ENCODE measurements at places on chromosomes 7 and 10.

DNA sequence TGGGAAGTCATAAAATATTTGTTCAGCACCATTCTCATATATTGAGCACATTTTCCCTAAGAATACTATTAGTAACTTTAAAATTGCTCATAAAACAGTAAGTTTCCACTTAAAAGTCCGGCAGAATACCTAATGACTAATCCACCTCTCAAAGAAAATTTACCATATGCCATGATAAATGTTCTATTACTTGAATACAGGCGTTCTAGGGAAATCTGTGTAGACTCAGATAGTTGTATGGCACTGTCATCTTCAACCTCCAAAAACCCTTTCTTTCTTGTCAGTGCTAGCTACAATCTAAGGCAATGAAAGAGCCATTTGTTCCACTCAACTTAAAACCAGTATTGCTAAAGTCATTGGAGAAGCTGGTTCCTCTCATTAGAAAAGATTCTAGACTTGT, 7.3 kb downstream of the GPR37 start:
- DNase-seq, result no peak

DNA sequence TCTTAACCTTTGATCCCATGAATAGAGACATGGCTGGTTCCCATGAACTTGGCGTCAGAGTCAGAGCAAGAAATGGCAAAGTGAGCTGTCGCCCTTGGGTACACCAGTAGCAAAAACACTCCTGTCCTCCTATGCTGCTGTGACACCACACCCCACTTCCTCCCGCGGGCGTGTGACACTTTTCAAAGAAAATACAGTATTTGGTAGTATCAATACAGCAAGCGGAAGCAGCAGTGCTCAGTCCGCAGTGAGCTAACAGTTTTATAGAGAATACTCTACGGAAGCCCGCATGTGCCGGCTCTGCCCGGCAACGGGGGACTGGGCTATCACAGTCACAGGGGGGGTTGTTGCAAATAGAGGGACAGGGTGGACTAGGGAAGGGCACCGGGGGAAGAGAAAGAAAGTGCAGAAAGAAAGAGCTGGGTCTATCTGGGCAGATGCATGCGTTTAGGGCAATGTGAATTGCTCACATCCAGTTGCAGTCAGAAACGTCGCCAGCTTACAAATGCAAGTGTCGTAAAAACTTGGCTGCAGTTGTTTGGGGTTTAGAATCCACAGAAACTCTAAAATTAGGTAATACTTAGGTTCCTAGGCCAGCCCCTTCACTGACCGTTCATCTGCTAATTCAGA, 49.8 kb downstream of the PRKCQ start:
- no peak for DNase-seq

GRCh38 chr7:55172161-55172560, 153.3 kb downstream of the EGFR start:
- no peak for DNase-seq

GRCh38 chr10:36092116-36092515, 450.0 kb upstream of the FZD8 start:
- no peak for DNase-seq

GRCh38 chr7:137583172-137583571, 239.6 kb upstream of the PTN start:
- DNase-seq, result no peak

- no peak for DNase-seq
Measured at GRCh38 chr7:74373536-74373935, 80.2 kb upstream of the GTF2IRD1 start.

GRCh38 chr7:101817471-101818286, at the start of gene CUX1:
CUX1 (plus strand) TSS chr7:101817626; CDS start chr7:101817640, 14 bp downstream.
- no peak for DNase-seq

DNA sequence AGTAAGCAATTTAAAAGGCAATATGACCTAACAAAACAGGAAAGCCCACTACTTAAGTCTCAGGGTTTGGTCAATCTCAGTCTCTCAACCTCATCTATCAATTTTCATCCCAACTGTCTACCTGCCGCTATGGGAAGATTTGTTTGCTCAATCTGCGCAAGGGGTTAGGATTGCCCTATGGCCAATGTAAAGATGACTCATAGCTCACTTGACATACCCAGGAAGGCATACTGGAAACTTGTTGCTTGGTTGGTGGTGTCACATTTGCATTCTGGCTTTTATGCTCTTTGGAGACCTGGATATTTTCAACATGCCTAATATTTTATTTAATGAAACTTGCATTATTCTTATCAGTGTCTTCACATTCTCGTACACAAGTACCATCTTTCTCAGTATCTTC, 78.1 kb upstream of the TMEM196 start:
- no peak for DNase-seq

- DNase-seq, result no peak
Measured at GRCh38 chr10:32388258-32389027, 41.5 kb upstream of the EPC1 start.

- DNase-seq, result no peak
Measured at GRCh38 chr7:149881328-149882247, 7.8 kb downstream of the ATP6V0E2 start.

- DNase-seq, result no peak
Measured at GRCh38 chr7:26485367-26485934, 193.8 kb downstream of the SNX10 start.

DNA sequence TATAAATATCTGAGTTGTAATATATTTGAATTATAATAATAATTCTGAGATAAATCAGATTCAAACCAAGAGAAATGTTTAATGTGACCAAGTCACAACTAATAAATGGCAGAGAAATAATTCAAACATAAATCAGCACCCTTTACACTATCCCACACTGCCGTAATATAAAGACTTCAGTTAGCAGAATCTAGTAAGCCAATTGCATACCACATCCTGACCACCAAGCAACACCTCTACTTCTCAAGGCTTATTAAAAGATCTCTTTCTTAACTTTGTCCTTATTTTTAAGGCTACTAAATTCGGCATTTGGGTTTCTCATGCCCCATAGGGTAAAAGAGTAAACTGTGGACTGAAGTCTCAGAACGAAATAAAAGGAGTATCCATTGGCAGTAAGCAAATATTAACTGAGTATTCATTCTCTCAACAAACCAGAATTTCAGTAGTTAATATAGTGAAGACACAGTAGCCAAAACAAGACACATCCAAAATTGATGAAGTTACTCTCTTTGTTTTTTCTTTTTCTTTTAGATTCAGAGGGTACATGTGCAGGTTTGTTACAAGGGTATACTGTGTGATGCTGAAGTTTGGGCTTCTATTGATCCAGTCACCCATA, 14.8 kb downstream of the ACBD5 start:
- DNase-seq, result no peak

DNA sequence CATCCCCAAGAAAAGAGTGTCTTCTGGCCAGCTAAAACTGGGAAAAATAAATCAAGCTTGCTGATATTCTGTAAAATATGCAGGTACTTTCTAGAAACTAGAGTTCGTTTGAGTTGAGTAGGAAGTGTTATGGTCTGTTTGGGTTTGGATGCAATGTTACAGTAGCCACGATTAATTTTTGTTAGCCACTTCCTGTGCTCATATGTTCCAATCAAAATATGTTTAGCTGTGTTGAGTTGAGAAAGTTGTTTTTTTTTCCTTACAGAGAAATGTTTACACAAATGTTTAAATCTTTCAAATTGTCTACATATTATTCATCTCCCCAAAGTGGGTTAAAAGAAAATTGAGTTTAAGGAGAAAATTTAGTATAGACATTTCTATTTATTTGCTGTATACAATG, 11.3 kb upstream of the LAMB1 start:
- no peak for DNase-seq

- DNase-seq, result no peak
Measured at GRCh38 chr7:131948434-131949053, 392.1 kb upstream of the PODXL start.

DNA sequence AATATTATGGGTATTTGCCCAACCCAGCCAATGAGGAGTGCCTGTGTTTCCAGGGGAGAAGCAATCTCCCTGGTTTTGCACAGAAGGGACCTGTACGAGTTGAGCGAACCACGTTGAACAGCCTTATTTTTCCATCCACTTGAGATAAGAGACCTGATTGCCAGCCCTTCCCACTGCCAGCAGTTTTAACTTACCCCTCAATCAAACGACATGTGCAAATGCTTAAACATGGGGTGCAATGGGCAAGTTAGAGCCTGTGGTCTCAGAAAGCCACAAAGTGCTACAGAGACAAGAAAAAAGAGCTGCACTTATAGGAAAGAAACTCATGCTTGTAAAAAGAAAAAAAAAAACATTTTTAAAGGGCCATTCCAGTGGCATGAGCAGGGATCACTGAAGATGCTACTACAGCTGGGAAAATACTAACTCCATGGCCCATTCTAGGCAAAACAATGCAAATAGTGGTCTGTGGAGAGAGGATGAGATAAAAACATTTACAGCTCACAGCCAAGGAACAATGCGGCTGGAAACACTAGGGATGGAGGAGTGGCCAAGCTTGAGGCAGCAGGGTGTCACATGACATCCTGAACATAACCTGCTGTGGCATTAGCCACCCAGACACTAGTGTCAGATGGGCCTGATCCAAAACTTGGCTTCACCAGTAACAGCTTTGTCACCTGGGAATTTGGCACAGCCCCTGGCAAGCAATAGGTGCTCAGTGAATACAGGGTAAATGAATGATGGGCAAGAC, 162.8 kb downstream of the ELMO1 start:
- no peak for DNase-seq

GRCh38 chr7:77416621-77417371, 647 bp upstream of the GSAP start:
- DNase-seq, result no peak

DNA sequence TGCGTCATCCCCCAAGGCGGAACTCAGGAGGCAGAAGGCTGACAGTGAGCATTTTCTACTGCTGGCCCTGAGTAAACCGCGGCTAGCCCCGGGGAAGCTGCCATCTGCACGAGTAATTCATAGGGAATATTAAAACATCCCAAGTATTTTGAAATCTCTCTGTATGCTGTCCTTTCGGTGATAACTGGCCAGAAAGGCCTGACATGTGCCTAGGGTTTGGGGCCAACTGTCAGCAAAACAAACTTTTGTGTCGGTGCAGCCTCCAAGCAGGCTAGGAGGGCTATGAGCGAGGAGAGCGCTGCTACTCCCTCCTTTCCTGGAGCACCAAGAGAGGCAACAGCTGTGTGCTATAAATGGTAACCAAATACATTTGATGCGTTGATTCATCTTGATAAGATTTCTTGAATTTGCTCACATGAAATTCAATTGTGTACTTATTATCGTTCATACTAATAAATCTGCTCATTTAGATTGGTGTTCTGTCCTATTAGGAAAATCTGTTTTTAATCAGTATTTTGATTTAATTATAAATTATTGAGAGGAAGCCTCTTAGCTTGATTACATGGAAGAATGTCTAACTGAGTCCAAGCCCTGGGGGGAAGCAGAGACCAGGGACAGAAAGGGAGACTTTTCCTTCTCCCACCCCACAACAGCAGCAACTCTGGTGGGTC, 124.4 kb upstream of the NPS start:
- DNase-seq, result no peak

DNA sequence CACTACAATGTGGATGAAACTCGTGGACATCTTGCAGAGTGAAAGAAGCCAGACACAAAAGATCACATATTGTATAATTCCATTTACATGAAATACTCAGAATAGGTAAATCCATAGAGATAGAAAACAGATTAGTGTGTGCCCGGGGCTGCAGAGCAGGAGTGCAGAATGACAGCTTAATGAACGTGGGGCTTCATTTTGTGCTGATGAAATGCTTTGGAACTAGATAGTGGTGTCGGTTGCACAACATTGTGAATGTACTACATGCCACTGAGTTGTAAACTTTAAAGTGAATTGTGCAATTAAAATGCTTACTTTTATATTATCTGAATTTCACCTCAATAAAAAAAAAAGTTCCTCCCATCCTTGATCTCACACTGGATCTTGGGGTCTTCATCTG, 31.8 kb upstream of the CARD11 start:
- DNase-seq, result no peak

DNA sequence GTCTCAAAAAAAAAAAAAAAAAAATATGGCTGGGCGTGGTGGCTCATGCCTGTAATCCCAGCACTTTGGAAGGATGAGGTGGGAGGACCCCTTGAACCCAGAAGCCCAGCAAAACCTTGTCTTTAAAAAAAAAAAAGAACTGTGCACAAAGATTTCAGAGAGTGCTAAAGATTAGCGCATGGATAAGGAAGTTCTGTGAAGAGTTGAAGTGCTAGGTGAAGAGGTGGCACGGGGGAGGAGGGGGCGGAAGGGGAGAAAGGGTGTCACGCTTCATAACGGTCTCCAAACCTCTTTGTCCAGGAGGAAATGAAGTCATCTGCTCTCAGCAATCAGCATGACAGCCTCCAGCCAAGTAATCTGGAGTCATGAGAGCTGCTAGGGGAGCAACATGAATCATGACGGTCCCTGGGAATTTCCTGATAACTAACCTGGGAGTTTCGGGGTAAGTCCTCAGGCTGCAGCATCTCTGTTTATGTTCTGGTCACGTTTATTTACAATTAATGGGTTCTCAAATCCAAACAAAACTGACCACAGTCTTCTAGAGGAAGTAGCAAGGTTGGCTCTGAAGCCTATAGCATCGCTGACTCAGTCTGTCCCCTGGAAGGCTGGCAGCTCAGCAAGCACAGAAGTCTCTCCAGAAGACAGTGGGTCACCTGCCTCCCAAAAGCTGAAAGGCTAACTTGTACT, 1.9 kb upstream of the PLAU start:
- DNase-seq, result peak; percentile 85

DNA sequence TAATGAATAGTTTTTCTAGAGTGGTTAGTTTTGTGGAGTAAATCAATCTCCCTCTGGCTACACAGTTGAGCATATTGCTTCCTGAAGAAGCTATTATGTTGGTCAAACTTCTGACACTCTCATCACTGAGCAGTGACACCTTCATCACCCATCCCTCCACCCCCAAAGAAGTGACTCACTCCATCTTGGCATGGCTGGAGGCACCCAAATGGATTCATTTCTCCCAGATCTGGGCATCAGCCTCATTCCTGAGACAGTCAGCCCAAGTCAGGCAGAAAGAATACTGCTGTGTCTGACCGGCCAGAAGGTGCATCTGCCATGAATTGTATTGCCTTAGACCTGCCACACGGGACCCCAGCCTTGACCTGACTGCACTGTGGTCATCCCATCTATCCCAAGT, 117.0 kb upstream of the HABP2 start:
- DNase-seq, result no peak

- peak; percentile 19 for DNase-seq
Measured at GRCh38 chr7:21902240-21902639, 43.5 kb downstream of the CDCA7L start.

- DNase-seq, result no peak
Measured at GRCh38 chr10:963655-964054, 24.6 kb upstream of the GTPBP4 start.

All from retinal pigment epithelial cell (primary cell).